ENCODE measurements at places on chromosomes 5 and 9.

- no peak for DNase-seq
Observed at GRCh38 chr9:64773491-64773931, 511.5 kb downstream of the FOXD4L5 start.

GRCh38 chr9:1492156-1492555, 442.0 kb downstream of the DMRT2 start:
- DNase-seq, result no peak

DNA sequence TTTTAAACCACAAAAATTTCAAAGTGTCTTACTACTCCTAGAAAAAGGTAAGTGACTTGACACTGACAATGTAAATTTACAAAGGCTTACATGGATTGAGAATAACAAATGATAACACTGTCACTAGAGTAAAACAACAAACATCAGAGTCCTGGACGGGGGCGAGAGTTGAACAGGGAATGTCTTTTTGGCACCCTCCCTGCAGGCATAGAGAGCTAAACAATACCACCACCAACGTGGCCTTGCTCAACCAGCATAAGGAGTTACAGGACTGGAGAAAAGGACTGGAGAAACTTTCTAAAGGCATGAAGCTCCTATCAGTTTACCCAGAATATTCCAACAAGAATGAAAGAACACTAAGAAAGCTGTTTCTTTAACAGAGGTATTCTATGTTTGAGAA, 55.3 kb downstream of the PTBP3 start:
- DNase-seq, result no peak

- DNase-seq, result no peak
Observed at GRCh38 chr9:136992819-136993369, 672 bp downstream of the PAXX start.

GRCh38 chr9:76424491-76424890, 30.3 kb upstream of the RFK start:
- DNase-seq, result no peak

DNA sequence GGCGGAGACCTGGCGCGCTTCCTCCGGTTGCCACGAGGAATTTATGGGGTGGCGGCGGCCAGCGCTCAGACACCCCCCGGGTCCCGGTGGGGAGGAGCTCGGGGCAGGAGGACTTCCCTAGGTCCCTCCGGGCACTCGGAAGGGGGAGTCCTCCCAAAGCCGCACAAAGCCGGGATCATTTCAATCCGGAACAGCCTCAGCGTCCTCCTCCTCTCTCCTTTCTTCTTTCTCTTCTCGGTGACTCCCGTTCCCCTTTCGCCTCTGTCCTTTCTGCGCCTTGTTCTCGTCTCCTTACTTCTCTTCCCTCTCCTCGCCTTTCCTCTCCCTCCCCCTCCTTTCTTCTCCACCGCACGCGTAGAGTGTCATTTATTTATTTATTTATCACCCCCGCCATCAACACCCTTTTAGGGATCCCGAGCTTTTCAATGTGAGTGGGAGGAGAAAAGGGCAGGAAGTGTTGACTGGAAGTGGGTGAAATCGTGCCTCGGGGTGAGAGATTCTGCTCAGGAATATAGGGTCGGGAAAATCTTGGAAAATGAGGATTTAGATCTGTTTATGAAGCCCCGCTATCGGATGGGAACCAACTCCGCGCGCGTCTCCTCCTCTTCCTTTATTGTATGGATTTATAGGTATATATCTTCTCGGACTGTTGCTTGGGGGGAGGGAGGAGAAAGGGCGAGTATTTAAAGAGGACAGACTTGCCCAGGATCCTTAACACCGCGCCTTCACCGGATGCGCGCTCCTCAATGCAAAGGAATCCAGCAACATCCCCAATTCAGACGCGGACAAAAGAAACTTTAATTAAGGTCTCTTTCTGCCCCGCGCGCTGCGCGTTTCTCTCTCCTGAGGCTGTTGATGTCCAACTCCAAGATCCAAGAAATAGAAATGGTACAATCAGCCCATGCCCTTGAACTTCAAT, 2.0 kb upstream of the ZNF462 start:
- no peak for DNase-seq

DNA sequence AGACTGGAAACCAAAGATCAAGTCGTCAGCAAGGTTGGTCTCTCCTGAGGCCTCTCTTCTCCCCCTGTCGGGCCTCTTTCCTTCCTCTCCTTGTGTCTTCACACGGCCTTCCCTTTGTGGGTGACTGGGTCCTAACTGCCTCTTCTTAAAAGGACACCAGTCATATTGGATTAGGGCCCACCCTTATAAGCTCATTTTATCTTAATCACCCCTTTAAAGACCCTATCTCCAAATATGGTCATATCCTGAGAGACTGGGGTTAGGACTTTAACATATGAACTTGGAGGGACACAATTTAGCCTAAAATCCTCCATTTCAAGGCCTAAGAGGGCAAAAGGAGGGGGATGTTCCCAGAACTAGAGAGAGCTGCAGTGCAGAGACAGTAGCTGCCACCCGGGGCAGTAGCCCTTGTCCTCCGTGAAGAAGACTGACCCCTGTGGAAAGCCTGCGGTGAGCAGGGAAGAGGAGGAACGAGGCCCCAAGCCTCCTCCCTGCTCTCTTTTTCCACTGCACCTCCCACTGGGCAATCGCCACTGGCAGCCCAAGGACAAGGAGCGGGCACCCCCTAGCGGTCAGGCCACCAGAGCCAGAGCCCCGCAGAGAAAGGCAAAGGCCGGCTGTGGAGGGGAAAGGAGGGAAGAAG, 34.9 kb downstream of the CFAP90 start:
- peak; percentile 81 for DNase-seq

DNA sequence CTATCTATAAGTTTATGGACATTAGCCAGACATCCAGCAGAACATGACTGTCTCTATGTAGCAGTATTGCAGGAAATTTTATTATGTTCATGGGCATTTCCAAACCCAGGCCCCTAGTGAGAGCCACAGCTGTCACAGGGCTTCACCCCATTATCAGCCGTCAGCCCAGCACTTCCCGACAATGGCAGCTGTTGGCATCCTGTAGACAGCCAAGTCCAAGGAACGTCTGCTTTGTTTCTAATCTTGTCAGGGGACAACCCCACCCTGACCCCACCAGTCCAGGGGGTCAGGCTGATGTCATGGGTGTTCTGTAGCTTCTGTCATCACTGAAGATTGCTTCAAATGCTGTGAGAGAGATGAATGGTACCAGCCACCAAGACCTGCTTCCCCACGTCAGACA, 565.3 kb upstream of the BRINP1 start:
- DNase-seq, result no peak

GRCh38 chr5:133347039-133347438, 265.3 kb downstream of the FSTL4 start:
- DNase-seq, result peak; percentile 31

DNA sequence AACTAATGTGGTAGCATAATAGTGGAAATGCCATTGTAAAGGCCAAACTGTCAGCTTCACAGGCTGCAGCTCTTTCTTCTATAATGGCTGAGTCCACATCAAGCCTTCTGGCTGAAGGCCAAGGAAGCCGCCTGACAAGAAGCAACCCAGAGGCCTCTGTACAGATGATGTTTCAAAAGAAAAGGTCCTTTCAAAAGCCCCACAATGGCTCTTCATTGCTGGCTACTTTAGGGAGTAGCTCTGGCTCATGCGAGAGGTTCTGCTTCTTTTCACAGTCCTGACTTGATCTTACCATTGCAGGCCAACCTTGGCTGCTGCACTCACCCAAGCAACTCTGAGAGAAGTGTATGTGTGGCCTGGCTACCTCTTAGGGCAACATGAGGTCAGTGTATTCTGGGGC, 54.5 kb upstream of the EQTN start:
- no peak for DNase-seq

DNA sequence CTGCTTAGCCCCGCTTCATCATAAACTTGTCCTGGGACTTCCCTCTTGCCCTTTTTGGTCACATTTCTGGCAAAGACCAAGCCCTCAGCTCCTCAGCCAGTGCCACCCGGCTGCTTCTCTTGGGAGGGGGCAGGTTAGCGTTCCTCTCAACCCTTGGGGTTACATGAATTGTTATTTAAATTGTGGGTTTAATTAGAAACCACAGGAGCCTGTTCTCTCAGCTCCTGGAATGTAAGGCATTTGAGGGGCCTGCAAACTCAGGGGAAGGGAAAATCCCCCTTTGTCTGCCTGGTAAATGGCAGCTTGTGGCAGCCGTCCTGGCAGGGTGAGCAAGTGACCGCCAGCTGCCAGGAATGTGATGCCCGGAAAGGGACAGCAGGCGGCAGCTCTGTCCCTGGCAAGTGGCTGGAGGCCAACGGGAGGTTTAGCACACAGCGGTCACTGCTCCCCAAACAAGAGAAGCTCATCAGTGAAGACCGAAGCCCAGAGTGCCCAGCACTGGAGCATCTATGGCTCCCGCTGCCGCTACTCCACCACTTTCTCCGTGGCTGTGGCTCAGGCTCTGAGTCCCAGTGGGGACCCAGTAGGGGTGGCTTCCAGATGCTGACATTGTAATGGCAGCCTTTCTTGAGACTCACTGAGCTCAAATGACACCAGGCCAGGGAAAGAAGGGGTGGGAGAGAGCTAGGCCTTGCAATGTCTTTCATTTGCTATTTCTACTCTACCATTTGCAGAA, 51.7 kb downstream of the SHB start:
- no peak for DNase-seq

- no peak for DNase-seq
Observed at GRCh38 chr9:98491231-98491651, 217.5 kb downstream of the GABBR2 start.

GRCh38 chr5:87022415-87022814, 245.3 kb upstream of the RASA1 start:
- DNase-seq, result no peak
